Esophagus mucosa (tissue), 1 donor: ENCODE measurements at places on chromosomes 1 and 21. TPM values are rescaled to one million over a fixed set of nuclear protein-coding genes. Genes with fewer than 3 reads are reported as not detected.
A peak's percentile ranks its signal among the peaks of the same experiment; 100 is the strongest.

Gene TMEM52
- 0.32 TPM for total RNA-seq

DNA sequence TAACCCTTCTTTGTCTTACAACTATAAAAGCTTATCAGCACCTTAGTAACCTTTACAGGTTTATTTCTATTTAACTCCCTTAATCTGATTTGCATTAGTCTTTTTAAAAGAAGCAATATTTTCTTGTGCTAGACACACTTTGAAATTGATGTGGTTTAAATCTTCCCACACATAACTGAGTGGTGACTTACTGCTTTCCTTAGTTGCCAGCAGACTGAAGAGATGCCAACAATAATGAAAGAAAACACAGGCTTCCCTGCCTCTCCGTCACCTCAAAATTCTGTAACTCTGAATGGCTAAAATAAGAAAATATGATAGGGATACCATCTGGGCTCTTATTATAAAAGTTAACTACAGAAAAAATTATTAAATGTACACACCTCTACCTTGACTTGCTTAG is 196.8 kb downstream of the PTBP2 start:
- ATAC-seq = no peak

DNA sequence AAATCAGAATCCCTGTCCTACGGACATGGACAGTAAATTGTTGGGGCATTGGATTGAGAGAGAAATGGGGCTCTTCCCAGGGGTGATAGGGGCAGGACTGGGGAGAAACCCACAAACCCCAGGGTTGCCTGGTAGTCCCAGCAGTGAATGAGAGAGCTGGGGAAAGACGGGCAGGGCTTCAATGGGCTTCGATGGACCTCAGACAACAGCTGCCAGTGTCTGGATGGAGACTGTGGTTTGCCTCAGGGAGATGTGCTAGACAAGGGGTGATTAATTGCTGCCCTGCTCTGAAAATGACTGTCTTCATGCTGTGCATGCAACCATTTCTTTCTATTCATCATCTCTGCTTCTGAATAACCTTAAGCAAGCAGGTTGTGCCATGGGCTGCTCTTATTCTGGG is 7.4 kb downstream of the GPR25 start:
- no peak for ATAC-seq

Gene SLC27A3
- 16.1 TPM for total RNA-seq

- no peak for ATAC-seq
Measured at GRCh38 chr1:106571109-106571508, 485.4 kb upstream of the PRMT6 start.

DNA sequence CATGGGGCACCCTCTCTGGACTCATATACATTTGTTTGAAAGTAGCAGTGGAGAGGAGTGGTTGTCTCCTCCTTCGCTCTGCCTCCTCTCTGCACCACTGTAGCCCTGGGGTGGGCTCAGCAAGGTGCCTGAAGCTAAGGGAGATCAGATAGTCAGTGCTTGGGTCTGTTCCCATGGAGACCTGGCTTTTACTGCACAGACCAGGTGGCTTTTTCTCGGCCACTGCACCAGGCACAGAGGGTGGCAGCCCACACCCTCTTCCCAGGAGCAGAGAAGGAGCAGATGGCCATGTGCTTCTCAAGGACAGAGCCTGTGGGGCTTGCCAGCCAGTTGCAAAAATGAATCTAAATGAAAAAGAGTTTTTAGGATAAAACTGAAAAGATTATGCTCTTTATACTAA is 123.4 kb upstream of the KCNK1 start:
- no peak for ATAC-seq

DNA sequence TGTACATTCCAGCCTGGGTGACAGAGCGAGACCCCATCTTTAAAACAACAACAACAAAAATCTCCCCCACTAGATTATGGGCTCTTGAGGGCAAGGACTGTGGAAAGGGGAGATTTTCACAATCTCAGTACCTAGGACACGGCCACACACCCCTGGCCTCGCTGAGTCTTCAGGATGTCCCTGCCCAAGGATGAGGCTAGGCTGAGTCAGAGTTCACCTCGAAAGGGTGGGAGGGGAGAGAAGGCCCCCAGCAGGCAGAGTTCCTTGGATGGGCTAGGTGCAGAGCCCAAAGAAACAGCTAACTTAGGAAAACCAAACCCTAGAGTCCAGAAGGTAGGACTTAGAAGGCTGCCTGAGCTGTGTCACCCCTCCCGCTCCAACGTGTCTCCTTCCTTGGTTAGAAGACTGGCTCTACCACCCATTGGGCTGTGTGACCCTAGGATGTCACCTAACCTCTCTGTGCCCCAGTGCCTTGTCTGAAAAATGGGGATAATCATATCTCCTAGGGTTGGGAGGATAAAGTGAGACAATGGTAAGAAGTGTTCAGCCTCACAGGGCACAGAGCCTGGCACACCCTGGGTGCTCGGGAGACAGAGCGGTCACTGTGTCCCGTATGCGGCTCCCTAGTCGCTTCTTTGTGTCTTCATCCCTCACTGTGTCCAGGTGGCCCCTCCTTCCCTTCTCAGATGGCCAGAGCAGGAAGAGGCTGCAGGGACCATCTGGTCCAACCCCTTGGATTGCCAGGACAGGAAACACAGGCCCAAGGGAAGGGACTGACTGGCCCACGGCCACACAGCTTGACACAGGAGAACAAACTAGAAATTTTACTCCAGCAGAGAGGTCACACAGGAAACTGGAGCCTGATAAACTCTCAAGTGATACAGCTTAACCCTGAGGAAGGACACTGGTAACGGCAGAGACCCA is 11.2 kb downstream of the TRIM62 start:
- ATAC-seq = no peak

Gene ZNF648
- 0.08 TPM for total RNA-seq

Gene HMGB4
- total RNA-seq = not detected

- ATAC-seq = no peak
Measured at GRCh38 chr1:67175530-67176087, 9.4 kb downstream of the IL23R start.

DNA sequence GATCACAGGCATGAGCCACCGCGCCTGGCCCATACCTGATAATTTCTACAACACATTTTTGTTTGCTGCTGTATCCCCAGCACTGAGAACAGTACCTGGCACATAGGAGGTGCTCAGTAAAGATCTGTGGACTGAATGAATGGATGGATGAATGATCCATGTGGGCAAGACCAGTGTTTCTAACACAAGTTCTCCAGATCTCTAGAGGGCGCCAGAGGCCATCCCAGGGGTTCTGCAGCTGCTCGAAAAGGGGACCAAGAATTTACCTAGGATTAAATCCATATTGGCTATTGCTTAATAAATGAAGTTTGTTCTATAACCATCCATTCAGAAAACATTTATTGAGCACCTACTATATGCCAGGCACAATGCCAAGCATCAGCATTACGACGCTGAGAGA is 167.7 kb downstream of the ACTL8 start:
- ATAC-seq = no peak

DNA sequence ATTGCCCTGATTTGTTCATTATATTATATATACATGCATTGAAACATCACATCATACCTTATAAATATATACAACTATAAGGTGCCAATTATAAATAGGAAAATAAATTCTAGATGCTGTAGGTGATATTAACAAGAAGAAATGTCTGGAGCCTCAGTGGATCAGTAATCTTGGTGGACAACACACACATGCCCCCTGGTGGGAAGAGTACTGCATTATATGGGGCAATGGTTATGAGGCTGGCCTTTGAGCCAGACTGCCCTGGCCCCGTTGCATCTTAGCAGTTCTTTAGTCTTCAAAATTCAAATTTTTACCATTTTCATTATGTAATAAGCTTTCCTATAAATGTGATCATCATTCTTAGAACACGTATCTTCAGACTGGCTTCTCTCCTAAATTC is 335.0 kb upstream of the GREM2 start:
- ATAC-seq = no peak

- peak; percentile 53 for ATAC-seq
Measured at GRCh38 chr1:178739285-178740045, 14.4 kb downstream of the RALGPS2 start.

Gene SYTL1
- 113 TPM for total RNA-seq

DNA sequence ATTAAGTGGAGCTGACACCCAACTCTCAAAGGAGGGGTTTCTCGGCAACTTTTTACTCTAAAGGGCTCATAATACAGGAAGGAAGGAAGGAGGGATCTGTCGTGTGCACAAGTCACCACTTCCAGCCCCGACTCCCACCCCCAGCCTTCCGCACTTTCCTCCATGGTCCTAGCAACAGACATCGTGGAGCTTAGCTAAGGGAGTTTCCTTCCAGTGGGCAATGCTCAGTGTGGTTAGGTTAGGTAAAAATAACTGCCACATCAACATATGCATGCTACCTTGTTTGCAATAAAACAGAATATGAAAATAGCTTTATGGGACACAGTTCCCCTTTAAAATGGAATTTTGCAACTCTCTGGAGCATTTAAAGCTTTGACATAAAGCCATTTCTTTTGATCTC is 35.2 kb downstream of the KANK4 start:
- ATAC-seq = no peak

DNA sequence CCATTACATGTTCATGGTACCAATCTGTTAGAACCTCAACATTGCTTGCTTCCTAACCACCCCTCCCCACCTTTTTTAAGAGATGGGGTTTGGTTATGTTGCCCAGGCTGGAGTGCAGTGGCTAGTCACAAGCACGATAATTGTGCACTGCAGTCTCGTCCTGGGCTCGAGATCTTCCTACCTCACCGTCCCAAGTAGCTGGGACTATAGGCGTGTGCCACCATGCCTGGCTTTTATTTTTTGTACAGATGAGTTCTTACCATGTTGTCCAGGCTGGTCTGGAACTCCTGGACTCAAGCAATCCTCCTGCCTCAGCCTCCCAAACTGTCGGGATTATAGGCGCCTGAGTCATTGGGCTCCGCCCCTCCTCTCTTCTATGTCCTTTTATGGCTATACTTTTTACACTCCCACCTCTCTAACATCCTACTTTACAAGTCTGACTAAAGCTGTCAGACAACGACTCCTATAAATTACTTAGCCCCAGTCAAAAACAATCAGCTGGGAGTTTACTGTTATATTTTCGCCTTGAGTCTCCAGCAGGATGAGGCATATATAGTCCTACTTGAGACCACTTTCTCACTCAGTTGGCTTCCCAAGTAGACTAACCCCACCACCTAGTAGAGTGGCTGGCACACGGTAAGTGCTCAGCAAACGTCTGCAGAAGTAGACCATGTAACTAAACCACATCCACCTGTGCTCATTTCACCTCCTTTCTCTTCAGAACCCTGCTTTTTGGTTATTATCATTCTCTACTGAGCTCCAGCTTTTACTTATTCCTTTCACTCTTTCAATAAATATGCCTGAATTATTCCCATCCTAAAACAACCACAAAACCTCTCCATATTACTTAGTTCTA is 13.8 kb downstream of the ENSA start:
- ATAC-seq = no peak

DNA sequence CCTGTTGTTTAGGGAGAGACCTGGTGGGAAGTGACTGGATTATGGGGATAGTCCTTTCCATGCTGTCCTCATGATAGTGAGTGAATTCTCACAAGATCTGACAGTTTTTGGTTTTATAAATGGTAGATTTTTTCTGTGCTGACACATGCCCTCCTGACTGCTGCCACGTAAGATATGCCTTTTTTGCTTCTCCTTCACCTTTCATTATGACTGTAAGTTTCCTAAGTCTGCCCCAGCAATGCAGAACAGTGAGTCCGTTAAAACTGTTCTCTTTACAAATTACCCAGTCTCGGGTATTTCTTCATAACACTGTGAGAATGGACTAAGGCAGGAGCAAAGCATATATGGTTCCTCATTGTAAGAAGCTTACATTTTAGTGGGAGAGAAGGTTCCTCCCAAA is 1727.2 kb downstream of the NCAM2 start:
- no peak for ATAC-seq

Gene ATP8B2
- 3.7 TPM for total RNA-seq

DNA sequence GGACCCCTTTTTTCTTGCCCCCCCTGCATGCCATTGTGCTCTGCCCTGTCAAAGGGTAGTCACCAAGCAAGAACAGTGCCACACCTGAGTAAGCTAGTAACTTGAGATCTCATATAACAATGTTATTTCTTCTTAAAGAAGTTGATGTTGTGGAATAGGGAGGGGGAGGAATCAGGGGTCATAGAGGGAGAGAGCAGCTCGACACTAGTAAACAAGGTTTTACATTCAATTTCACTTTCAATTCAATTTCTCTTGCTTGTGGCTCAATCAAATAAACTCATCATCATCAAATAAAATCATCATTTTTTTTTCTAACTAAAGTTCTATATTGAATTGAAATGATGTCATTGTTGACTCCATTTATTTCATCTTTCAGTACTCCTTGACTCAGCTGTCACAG is 106.4 kb downstream of the CRB1 start:
- no peak for ATAC-seq

Gene A3GALT2
- not detected for total RNA-seq

Gene MAP7D1
- 93.1 TPM for total RNA-seq

DNA sequence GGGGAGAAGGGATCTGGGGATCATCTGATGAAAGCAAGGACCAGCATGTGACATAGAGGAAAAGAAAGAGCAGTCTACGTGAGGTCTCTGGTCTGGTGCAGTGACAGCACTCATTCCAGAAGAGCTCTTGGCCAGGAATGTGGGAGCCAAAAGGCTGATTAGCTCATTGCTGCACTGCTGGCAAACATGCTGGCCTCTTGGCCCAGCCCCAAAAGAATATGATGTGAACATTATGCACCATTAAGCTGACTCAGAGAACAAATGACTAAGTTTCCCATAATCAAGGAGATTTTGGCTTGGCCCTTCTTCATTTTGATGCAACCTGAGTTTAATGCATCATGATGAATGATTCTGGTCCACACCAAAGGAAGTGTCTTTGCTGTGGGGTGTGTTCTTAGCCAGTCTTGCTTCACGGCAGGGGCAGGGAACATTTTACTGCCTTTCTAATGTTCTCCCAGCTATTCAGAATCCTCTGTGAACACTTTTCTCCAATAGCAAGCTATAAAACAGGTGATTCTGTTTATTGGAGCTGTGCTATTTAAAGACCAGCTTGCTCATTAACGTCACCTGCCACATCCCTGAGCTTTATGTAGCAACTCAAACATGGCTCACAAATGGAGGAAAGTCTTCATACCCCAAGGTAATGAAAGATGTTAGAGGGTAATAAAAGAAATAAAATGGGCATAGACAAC is 55.1 kb downstream of the PCBP3 start:
- ATAC-seq = peak; percentile 86

- ATAC-seq = no peak
Measured at GRCh38 chr1:94937820-94938219, 10.9 kb upstream of the CNN3 start.

Gene LEMD1
- 6.1 TPM for total RNA-seq

Gene TMEM53
- 4.4 TPM for total RNA-seq

Gene EVI5
- 10.3 TPM for total RNA-seq

Gene AADACL4
- not detected for total RNA-seq

- ATAC-seq = no peak
Measured at GRCh38 chr21:45280178-45280821, 7.4 kb downstream of the POFUT2 start.

GRCh38 chr21:45499201-45499750 is 43.0 kb downstream of the SLC19A1 start:
- ATAC-seq = no peak

Gene RNF115
- total RNA-seq = 6.7 TPM
